ENCODE measurements at places on chromosomes 12 and 14. TPM values are rescaled to one million over a fixed set of nuclear protein-coding genes. Genes with fewer than 3 reads are reported as not detected.

SYNDIG1L gene
- not detected for polyA plus RNA-seq

MON2 gene
- 14.0 TPM for polyA plus RNA-seq

AICDA gene
- not detected for polyA plus RNA-seq

DDX23 gene
- 42.7 TPM for polyA plus RNA-seq

INHBC gene
- not detected for polyA plus RNA-seq

DLK1 gene
- polyA plus RNA-seq: 2.9 TPM

KCNMB4 gene
- polyA plus RNA-seq: 1.1 TPM

Measured in adipose tissue (tissue), 3 donors.